Foreskin keratinocyte (primary cell): ENCODE measurements at places on chromosomes 3 and 15.
A peak's percentile ranks its signal among the peaks of the same experiment; 100 is the strongest.

- no peak for DNase-seq
Observed at GRCh38 chr3:36871379-36872126, 73.3 kb downstream of the TRANK1 start.

DNA sequence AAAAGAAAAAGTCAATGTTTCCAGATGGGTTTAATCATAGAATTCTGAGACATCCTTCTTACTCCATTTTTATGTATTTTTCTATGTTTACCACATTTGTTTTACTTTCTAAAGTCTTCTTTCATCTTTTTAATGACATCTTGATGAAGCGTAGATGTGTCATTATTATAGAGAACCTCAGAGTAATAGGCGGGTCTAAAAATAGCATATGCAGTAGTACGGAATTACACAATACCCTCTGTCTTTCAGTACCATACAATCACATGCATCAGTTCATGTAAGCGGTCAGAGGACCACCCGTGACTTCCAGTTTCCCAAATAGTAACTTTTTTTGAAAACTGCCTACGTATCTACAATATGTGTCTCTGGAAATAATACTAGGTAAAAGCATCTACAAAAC is 224.0 kb downstream of the PLOD2 start:
- no peak for DNase-seq

DNA sequence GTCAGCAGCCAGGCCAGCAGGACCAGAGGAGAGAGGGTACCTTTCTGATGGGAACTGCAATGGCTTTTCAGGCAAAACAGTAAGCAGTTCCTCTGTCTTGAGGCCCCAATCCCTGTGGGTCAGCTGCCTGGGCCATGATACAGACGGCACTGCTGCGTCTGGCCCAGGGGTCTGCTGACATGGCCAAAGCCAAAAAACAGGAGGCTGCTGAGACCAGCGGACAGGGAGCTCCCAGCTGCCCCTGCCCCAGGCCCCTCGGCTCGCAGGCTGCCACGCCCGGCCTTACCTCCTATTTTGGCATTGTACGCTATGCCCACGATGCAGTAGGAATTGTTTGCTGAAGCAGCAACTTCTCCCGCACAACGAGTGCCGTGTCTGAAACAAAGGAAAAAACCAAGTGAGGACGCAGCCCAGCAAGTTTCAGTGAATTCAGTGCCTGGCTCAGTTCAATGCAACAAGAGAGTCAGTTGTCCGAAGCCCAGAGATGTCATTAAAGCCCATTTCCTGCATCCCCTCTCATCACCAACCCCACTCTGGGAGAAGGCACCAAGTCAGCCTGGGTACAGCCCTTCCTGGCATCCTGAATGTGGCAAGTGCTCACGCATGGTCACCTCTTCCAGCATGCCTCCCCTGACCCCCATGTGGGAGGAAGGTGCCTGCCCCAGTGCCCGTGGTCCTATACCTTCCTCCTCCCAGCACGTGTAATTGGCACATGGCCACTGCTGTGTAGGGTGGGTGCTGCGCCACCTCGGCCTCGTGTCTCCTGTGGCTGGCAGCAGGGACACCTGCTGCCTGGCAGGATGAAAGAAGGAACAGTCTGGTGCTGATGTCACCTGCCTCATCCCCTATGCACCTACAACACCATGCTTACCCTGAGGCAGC is 61.7 kb downstream of the PCSK6 start:
- DNase-seq, result no peak

GRCh38 chr15:38539008-38539343 is 25.6 kb downstream of the RASGRP1 start:
- no peak for DNase-seq

GRCh38 chr3:137764001-137764433 is at the start of gene SOX14:
TSS of gene SOX14 (plus strand) at chr3:137764315. CDS start at chr3:137764785, 470 bp downstream.
- no peak for DNase-seq

GRCh38 chr3:35502699-35503098 is 136.6 kb upstream of the ARPP21 start:
- DNase-seq, result no peak

DNA sequence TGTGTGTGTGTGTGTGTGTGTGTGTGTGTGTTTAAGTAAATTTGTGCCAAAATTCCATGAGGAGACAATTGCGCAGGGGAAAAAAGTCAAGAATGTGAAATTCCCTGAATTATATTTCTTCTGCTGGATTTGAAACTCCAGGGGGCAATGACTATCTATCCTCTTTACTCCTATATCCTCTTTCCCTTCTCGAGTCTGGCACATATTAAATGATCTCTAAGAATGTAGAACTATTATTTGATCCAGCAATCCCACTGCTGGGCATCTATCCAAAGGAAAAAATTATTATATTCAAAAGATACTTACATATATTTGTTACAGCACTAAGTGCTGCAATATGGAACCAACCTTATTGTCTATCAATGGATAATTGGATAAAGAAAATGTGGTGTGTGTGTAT is 350.1 kb upstream of the ADAMTS9 start:
- no peak for DNase-seq

GRCh38 chr3:111923806-111924205 is 55.0 kb upstream of the ABHD10 start:
- no peak for DNase-seq

GRCh38 chr15:50873935-50874361 is 34.5 kb upstream of the AP4E1 start:
- DNase-seq, result no peak

DNA sequence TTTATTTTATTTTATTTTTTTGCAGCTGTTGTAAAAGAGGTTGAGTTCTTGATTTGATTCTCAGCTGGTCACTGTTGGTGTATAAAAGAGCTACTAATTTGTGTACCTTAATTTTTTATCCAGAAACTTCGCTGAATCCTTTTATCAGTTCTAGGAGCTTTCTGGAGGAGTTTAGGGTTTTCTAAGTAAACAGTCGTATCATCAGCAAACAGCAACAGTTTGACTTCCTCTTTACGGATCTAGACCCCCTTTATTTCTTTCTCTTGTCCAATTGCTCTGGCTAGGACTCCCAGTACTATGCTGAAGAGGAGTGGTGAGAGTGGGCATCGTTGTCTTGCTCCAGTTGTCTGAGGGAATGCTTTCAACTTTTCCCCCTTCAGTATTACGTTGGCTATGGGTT is 165.8 kb upstream of the KCNMB2 start:
- no peak for DNase-seq

DNA sequence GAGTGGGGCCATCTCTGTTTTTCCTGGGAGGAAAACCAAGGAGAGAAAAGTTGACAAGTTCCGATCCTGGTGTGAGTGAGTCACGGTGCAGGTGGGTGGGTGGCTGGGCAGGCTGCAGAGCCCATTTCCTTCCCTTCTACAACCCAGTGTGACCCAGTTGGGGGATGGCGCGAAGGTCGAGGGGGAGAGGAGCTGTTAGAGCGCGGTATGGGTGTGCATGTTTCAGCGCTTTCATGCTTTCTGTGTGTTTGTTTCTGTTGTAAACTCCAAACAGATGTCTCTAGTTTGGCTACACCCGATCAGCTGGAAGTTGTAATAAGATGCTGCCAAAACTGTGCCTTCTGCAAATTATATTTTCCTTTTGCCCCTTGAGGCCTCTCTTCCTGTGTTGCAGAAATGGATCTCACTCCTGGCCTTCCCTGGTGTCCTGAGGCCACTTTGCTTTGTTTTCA is 3.8 kb downstream of the FAM43A start:
- DNase-seq, result no peak

DNA sequence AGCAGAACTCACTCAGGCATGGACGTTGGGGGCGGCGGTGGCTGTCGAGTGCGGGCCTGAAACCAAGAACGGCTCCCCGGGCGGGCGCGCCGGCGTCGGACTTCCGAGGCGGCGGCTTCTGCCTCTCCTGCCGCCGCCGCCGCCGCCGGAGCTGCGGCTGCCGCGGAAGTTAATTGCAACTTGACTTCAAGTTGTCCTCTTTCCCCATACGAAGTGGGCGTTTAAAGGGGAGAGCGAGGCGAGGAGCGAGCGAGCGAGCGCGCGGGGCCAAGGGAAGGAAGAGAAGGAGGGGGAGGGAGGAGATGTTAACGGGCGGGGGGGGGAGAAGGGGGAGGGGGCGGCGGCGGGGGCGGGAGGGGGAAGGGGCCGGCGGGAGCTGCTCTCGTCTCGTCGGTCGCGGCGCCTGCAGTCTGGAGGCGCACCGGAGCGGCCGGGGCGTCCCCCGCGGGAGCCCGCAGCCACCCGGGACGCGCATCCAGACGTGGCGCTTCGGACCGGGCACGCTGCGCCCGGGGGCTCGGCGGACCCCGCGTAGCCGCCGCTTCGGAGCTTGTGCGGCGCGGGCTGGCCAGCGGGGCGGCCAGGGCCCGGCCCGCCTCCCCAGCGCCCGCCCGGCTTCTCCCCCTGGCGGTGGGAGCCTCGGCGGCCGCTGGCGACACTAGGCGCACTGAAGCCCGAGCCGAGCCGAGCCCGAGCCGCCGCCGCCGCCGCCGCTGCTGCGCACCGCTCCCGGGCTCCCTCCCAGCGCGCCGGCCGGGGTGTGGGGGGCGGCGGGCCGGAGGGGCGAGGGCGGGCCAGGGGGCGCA is 19.7 kb upstream of the SATB1 start:
- no peak for DNase-seq

GRCh38 chr3:2211568-2211967 is 112.9 kb downstream of the CNTN4 start:
- no peak for DNase-seq

DNA sequence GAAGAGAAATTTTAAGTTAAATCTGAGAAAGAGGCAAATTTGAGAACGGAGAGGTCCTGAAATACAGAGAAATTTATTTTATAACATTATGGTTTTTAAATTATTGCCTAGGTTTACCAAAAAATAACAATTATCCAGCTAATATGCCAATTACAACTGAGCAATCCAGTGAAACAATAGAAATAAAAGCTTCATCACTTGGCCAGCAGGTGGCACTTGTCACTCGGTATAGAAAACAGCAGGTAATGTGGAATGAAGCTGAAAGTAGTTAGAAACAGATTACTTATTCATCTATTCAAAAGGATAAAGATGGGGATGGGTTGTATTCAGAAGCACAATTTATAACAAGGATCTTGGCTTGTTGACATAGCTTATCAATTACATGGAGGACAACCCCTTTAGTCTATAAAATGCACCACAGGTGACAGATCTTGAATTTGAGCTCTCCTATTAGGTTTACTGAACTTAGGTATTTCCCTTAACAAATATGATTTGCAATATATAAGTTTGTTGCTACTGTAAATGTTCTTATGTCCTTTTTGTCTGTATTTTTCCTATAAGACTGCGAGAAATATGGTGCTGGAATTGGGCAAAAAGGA is 70.1 kb upstream of the GUCA1C start:
- DNase-seq, result peak; percentile 25

DNA sequence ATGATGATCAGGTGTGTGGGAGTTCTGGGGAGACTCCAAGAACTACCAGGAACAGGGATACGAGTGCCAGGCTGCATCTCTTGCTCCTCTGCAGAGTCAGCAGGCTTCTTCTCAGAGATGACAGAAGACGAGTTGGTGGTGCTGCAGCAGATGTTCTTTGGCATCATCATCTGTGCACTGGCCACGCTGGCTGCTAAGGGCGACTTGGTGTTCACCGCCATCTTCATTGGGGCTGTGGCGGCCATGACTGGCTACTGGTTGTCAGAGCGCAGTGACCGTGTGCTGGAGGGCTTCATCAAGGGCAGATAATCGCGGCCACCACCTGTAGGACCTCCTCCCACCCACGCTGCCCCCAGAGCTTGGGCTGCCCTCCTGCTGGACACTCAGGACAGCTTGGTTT is 7.9 kb downstream of the PRRT3 start:
- no peak for DNase-seq

DNA sequence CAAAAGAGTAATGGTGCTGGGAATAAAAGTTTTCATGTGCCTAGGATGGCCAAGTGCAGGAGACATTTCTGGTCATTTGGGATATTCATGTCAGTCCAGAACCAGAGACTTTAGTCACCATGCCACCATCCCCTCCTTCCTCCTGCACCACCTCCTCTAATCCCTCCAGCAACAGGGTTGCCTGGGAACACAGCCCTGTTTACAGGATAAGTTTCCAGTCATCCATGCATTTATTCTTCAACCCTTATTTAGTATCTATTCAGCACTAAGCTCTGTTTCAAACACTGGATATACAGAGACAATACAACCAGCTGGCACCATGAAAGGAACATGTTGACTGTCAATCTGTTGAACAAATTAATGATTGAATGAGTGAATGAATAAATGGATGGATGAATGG is 211.7 kb downstream of the CLSTN2 start:
- DNase-seq, result no peak

- no peak for DNase-seq
Observed at GRCh38 chr3:108292450-108292849, 3.9 kb upstream of the HHLA2 start.

- no peak for DNase-seq
Observed at GRCh38 chr3:52502808-52503350, 7.7 kb downstream of the STAB1 start.

GRCh38 chr15:43275740-43276562 is 9.2 kb upstream of the TGM5 start:
- no peak for DNase-seq

GRCh38 chr3:195083659-195084058 is 187.3 kb downstream of the XXYLT1 start:
- no peak for DNase-seq

DNA sequence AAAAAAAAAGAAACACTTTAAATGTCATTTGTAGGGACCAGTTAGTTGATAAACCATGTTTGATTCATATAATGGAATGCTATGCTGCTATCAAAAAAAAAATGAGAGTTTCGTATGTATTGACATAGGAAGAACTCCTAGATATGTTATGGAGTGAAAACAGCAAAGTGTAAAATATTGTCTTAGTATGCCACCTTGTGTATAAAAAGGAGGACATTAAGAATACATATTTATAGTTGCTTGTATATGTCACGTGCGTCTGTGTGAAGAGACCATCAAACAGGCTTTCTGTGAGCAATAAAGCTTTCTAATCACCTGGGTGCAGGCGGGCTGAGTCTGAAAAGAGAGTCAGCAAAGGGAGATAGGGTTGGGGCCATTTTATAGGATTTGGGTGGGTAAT is 39.5 kb downstream of the KBTBD8 start:
- peak; percentile 13 for DNase-seq

GRCh38 chr3:32216172-32216783 is 22.2 kb upstream of the CMTM8 start:
- DNase-seq, result no peak

GRCh38 chr15:47500842-47501241 is 216.5 kb upstream of the SEMA6D start:
- DNase-seq, result no peak

GRCh38 chr3:183226333-183226890 is 26.6 kb upstream of the B3GNT5 start:
- DNase-seq, result no peak
